Ecto neural progenitor cell (in vitro differentiated cells): ENCODE measurements at places on chromosomes 2 and 18.

DNA sequence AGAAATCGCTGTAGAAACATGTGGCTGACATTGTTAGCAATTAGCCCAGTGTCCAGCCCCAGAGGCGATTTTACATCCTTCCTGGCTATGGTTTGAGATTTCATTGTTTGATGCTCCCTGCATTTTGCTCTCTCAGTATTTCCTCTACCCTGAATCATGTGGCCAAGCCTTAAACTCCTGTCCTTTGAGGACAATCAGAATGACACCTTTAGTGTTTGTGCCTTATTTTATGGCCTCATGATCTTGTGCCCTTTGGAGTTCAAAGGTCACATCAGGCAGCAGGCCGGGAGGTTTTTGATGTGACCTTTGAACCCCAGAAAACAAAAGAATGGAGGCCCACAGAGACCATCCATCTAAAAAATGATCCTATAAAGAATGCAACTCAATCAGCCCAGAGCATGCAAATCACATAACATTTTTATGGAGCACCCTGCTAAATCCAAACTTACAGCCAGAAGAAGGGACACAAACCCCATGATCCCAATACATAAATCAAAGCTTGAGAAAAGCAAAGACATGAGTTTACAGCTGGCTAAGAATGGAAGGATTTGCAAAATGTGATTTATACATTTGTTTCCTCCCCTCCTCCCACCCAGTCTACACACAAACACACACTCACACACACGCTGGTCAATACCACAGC, 52.5 kb downstream of the FECH start:
- no peak for DNase-seq

DNA sequence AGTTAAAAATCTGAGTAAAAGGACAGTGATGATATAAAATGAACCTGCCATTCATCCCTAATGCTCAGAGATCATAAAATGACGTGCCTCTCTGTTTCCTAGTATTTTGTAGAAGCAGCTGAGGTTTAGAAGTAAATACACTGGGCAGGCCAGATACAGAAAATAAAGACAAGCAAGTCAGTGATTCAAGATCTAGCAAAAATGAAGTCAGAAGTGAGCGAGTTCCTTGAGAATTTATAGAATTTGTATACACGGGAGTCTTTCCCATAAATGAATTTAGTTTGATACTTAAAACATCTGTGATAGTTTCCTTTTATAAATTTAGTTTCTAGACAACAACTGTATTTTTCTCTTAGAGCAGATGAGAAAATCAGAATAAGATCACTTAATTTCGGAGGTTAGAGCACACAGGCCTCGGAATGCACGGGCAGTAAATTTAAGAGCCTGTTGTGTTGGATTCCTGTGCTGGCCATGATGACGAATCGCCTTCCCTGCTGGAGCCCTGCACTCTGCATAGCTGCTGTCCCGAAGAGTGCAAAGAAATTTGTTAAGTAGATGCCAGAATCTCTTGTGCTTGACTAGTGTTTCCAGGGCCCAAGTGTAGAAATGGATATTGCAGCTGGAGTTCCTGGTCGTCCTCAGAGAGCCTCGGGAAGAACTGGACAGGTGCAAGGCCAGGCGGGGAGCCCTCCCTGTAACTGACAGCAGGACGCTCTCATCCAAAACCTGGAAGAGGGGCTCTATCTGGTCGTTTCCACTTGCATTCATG, 83.7 kb upstream of the RBM44 start:
- peak; percentile 58 for DNase-seq

DNA sequence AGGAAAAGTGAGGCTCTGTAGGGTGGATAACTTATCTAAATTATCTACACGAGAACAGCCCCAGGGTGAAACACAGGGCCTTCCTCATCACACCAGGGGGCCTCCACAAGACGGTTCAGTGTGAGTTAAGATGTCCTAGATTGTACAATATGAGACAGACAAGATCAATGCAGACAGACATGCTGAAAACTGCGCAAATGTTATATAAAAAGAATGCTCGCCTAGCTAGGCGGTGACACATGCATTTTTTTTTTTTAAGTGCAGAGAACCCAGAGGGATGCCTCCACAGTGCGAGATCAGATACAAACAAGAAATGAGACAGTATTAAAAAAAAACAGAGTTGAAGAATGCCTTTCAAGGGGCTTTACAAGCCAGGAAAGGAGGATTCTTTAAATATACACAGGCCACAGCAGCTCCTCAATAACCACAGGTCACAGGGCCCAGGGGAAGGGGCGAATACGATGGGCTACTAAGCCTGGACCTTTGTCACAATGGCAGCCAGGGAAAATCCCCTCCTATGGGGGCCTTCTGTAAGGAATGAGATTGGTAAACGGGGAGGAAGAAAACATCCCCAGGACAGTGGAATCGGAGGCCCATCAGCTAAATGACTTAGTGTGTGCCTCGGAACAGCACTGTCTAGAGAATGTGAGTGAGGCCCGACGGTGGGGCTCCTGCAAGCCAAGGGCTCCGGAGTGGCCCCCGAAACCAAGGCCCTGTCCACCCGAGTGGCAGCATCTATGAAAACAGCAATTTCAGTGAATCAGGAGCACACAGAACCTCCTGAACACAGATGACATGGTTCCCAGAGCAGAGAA, 48.9 kb downstream of the ADCY3 start:
- DNase-seq: no peak

DNA sequence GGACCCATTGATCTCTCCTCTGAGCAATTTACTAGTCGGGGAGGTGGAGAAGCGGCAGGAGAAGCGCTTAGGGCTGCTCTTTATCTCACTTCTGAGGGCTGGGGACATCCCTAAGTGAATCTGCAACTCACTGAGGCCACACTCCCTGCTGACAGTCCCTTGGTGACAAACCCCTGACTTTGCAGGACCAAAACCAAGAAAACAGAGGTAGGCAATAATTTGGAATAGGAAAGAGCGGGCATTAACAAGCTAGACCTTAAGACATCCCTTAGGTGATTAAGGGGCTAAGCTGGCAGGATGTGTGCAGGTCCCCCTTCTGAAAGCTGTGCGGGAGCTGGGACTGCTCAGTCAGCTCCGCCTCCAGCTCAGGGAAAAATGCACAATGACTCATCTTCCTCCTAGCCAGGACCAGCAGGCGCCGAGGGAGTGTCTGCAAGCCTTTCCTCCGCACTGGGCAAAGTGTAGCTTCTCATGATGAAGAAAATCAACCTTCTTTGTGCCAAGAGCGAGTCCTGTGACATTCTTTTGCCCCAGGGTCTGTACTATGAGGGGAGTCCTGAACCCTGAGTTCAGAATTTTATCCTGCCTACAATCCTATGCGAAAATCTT, 63.3 kb downstream of the BOD1L2 start:
- peak; percentile 72 for DNase-seq

GRCh38 chr18:39489431-39489830, 1923.8 kb upstream of the CELF4 start:
- no peak for DNase-seq

DNA sequence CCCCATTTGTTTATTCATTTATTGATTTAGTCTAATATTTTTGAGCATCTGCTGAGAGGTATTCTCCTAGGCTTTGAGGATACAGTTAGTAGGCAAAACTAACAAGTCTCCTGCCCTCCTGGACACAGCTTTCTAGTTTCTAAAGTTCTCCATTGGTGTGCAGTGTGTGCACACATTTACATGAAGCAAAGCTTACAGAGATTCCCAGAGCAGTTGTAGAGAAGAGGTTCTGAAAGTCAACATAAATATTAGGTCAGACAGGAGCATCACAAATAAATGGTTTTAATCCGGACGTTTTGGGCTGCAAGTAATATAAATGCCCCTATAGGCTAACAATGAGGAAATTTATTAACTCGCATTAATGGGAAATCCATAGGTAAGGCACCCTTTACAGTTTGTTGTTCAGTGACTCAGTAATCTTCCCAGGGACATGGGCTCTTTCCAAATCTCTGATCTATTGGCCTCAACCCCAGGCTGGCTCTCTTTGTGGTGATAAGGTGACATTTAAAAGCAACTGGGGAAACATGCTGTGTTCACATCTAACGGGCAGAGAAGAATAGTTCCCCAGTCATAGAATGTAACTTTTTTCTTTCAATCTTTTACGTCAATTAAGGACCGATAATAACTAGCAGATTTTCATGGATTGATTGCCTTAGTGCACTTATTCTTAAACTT, 407.2 kb downstream of the PTPRM start:
- no peak for DNase-seq

DNA sequence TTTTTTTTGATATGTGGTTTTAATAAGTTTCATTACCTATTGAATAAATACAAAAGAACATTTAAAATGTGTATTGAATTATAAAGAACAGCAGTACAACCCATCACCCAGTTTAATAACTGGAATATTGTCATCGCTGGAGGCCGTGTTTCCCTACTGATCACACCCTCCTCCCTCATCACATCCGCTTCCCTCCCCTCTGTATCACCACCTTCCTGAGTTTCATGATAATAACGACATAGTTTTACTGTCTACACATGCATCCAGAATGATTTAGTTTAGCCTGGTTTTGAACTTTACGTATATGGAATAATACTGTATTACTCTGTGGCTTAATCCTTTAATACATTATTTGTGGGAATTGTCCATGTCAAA, 2.1 kb downstream of the SERPINB8 start:
- no peak for DNase-seq

GRCh38 chr2:119826370-119826961, 66.7 kb downstream of the PTPN4 start:
- DNase-seq: no peak

- DNase-seq: no peak
Observed at GRCh38 chr2:111898703-111899514, 502 bp downstream of the MERTK start.

- DNase-seq: no peak
Observed at GRCh38 chr2:54572262-54572635, 116.1 kb downstream of the SPTBN1 start.

DNA sequence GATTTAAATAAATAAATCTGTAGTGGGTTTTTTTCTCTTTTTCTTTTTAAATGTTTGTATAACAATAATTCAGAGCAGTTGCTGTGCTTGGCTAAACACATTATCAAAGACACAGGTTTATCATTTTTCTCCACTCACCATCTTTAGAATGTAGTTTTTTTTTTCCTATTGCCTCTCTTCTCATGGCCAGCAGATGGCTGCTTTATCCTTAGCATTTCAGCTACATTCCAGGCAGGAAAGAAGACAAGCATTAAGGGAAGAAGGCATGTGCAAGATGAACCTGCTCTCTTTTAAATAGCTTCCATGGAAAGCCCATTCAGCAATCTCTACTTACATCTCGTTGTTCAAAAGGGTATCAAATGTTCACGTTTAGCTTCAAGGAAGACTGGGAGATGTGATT, 42.6 kb downstream of the ARHGAP15 start:
- DNase-seq: no peak

DNA sequence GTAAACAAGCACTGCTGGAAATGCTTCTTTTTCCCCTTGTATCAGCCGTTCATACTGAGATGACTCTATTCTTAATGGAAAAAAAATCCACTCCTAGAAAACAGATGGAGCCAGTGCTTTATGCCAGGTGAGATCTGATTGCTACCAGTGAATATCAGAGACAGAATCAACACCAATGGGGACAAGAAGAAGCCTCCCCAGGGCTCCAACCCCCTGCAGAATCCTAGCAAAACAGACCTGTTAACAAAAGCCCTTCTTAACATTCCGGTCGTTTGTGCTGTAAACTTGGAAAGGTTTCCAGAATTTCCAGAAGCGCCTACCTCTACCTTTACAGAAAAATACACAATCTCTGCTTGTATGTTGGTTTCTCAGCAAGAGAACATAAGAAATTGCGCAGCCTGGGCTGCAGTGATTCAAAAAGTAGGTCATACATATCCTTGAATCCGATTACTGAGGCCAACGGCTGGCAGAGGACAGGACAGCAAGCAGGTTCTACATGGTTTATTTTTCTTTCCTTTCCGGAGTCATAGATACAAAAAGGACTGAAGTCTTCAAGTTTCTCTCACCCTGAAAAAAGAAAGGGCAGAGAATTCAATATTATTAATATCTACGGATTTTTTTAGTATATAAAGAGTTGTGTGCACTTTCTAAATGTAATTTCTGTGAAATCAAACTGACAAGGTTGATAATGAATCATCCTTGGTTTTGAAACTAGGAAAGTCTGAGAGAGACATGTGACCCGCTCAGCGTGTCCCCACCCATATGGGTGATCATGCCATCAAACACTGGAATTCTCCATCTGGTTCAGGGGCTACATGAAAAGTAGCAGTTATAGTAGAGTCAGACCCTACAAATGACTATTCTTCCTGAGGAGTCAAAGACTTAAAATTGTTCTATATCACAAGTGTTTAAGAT, 266.7 kb upstream of the MGAT5 start:
- DNase-seq: no peak

- no peak for DNase-seq
Observed at GRCh38 chr2:22981785-22982184, 403.2 kb upstream of the KLHL29 start.

DNA sequence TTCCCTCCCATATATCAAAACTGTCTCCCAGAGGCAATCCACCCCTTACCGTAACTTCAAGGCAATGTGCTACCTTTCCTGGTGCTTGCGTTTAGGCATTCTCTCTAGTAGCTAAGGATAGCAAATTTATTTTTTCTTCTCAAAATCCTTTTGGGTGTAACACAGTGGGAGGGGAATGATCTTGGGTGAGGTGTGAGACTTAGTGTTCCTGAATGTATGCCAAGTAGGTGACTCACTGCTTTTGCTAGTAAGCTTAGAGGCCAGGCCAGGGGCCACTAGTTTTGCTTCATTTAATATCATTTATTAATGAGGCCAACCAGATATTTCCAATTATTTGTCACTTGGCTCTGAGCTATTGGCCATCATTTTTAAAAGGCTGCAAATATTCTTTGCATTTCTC, 135.5 kb downstream of the NAPG start:
- no peak for DNase-seq

GRCh38 chr2:140759426-140760156, 1371.2 kb downstream of the LRP1B start:
- DNase-seq: no peak

DNA sequence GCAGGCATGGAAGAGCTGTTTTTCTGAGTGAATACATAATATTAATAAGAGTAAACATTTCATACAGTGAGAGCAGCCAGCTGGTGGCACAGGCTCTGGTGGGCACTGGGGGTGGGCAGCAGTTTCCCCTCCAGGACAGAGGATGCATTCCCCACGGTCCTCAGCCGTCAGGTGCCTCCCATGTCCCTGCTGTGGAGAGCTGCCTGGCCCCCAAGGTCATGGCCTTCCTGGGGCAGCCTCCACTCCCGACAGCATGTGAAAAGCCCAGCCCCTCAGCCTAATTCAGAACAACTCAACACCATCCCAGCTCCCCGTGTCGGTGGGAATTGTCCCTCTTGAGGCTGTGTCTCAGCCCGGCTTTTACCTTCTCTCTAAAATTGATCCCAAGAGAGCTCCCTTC, 147.4 kb downstream of the GALR1 start:
- DNase-seq: no peak
